ENCODE measurements at places on chromosomes 7 and 10.

GRCh38 chr7:151987748-151988529 lies 31.7 kb downstream of the GALNTL5 start:
- no peak for DNase-seq

- no peak for DNase-seq
Measured at GRCh38 chr10:63431962-63432797, 33.6 kb downstream of the JMJD1C start.

DNA sequence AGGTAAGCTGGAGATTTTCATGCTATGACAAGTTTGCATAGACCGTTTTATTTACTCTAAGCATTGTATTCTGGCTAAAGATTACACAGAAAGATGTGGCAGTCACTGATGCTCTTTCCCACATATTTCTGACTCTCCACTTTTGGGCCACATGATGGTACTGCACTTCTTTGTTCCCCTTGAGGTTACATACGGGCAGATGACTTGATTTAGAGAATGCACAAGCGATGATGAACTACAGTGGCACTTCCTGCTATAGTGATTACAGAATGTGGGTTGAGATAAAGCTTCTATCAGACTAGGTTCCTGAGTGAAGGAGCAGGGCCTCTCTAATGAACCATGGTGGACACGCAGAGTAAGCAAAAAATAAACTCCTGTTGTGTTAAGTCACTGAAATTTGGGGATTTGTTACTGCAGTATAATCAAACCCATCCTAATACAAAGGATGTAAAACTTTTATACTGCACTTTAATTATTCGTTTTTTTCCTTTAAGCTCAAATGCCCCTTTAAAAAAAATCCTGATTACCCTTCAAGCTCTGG lies 177.9 kb downstream of the TAX1BP1 start:
- no peak for DNase-seq

- no peak for DNase-seq
Measured at GRCh38 chr7:106125417-106125816, 13.3 kb upstream of the SYPL1 start.

- DNase-seq, result no peak
Measured at GRCh38 chr10:133260895-133261725, 15.6 kb downstream of the ADAM8 start.

DNA sequence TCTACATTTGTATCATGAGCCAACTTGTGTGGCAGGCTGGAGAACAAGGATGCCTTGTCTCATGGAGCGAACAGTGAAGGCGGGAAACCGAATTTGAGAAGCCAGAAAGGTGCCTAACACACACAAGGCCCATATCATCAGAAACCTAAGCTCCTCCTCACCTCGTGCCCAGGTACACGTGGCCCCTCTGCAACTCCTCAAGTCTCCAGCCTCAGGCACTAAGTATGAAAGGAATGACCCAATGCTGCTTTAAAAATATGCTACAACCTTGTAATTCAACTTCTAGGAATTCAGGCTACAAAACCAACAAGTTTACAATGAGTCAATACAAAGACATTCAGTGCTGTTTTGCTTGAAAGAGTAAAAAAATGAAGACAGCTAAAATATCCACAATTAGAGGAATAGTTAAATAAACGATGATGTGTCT lies 95.7 kb downstream of the CDK6 start:
- DNase-seq, result no peak

DNA sequence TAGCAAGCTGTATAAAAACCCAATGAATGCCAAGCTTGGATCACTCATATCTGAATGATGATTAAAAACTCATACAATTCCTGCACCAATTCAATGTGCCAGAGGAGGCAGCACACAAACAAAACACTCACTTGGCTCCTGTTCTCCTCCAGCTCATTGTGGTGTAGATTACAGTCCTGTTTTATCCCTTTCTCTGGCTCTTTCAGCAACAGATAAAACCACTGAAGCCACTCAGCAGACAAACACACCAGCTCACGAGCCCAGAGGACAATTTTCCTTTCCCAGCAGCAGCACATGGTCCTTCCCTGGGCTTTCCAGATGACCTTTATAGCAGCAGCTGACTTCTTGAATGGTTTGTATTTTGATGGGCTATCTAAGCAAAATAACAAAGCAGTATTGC lies 107.3 kb upstream of the STARD3NL start:
- no peak for DNase-seq

Data from NCI-H774 (cell line).